ENCODE measurements at places on chromosomes 2 and 18.

- DNase-seq = no peak
These were observed 45.5 kb upstream of the CYP1B1 start for GRCh38 chr2:38121481-38121880.

DNA sequence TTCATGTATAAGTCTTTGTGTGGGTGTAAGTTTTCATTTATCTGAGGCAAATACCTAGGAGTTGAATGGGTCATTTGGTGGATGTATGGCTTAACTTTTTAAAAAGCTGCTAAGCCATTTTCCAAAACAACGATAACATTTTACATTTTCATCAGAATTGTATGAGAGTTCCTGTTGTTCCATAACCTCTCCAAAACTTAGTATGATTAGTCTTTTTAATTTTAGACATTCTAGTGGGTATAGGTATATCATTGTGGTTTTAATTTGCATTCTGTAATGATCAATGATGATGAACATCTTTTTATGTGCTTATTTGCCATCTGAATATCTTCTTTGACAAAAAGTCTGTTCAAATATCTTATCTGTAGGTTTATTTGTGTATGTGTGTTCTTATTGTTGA is 74.4 kb upstream of the UGP2 start:
- DNase-seq = no peak

- peak; percentile 69 for DNase-seq
These were observed 13.4 kb upstream of the COPS8 start for GRCh38 chr2:237072067-237072931.

- no peak for DNase-seq
These were observed 8.0 kb upstream of the C2orf69 start for GRCh38 chr2:199903111-199903510.

DNA sequence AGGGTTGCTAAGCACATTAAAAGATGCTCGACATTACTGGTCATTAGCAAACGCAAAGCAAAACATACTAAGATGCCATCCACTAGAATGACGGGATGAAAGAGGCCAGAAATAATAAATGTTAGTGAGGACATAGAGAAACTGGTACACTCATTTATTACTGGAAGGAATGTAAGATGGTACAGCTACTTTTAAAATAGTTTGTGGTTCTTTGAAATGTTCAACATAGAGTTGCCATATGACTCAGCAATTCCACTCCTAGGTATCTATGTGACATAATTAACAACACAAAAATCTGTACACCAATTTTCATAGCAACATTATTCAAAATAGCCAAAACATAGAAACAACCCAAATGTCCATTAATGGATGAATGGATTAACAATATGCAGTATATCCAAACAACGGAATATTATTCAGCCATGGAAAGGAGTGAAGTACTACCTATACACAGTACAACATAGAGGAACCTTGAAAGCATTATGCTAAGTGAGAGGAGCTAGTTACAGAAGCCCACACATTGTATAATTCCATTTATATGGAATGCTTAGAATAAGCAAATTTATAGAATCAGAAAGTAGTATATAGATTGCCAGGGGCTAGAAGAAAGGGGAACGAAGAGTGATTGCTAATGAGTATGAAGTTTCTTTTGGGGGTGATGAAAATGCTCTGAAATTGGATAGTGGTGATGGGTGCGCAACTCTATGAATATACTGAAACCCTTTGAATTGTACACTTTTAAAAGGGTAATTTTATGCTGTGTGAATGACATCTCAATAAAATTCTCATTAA is 61.9 kb upstream of the IL1R1 start:
- peak; percentile 52 for DNase-seq

- DNase-seq = no peak
These were observed 34.4 kb downstream of the TEX51 start for GRCh38 chr2:126932966-126933710.

- DNase-seq = peak; percentile 88
These were observed 1.6 kb upstream of the MYL12A start for GRCh38 chr18:3245853-3246634.

GRCh38 chr2:241762933-241763369 is 13.7 kb upstream of the GAL3ST2 start:
- DNase-seq = no peak

DNA sequence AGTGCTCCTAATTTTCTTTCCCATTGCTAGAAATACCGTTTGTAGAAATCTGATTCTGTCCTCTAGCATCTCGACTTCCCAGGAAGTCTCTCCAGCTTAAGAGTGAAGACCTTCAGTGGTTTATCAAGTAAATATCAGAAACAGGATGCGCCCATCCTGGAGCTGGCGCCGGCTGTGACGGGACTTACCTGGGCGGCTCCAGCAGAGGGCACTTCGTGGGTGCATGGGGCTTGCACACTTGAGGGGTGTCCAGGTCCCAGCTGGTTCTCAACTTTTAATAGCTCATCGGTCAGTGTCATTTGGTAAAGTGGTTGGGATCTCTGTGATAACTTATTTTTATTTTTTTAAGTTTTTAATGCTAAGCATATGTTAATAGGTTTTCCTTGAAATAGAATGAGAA is 167.0 kb upstream of the TPO start:
- DNase-seq = no peak

DNA sequence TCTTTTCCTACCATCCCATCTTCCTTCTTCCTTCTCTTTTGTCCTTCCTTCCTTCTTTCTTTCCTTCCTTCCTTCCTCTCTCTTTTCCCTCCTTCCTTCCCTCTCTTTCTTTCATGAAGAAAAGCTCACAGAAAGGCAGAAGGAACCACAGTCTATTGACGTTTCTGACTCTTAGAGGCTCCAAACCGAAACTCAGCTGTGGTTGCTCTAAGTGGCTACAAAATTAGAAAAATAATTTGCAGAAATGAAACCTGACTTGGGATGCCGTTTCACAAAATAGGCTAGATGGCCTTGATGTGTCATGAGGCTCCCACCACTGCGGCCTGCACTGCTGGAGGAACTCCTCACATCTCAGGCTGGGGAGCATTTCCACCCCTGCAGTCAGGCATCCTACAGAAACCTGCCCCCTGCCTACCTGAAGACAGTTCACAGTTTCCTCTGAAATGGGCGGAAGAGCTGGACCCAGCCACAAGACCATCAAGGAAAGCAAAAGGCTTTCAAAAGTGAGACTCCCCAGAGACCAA is 165.6 kb downstream of the SMAD7 start:
- no peak for DNase-seq

GRCh38 chr18:25229920-25230319 is 122.0 kb downstream of the ZNF521 start:
- no peak for DNase-seq

GRCh38 chr2:138428710-138429440 is 72.7 kb upstream of the SPOPL start:
- no peak for DNase-seq

DNA sequence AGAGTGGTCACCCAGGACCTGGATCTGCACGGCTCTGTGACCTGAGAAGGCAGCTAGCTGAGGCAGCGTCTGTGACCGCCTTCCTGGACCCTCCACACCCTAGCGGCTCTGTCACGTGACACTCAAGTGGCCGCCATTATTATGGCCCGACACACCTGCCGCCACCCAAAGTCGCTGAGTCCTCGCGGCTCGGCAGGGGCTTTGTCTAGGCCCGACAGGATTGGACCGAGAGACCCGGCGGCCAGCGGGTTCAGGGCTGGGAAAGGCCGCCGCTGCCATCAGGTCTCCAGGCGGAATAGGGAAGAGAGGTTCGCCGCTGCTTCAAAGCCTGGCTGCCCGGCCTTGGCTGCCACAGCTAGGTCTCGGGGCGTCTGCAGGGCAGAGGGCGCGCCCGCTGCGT is 1162.5 kb upstream of the LRRTM1 start:
- no peak for DNase-seq

DNA sequence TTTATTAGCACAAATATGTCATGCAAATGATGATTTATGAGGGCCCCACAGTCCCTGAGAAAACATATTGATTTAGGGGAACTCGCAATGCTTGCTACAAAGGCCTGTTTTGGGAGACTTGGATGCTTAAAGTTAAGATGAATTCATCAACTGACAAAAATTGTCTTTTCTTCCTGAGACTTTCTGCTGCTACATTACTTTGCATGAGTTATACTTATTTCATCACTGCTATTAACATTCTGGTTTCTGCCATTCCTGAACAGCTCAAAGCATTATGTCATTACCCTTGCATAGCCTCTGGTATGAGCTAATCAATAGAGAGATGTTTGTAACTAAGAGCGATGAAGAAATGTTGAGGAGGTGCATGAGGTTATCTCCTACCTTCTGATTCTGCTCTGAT is 74.4 kb downstream of the SOX11 start:
- no peak for DNase-seq

DNA sequence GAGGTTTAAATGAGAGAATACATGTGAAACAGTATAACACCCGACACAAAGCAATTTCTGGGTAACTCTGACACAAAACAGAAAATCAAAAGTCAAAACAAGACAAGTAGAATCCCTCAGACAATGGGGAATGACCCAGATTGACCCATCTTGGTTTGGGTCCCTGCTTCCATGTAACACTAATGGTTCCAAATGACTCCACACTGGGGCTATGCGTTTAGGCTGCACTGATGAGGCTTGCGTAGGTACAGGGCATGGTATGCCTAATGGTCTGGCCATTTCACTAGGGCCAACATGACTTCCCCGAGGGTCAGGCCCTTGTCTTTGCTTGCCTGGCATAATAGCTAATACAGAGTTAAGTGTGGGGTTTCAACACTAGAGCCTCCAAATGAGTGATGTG is 27.2 kb upstream of the NFE2L2 start:
- DNase-seq = no peak

- DNase-seq = no peak
These were observed 34.3 kb downstream of the FAM168B start for GRCh38 chr2:131058920-131059319.

DNA sequence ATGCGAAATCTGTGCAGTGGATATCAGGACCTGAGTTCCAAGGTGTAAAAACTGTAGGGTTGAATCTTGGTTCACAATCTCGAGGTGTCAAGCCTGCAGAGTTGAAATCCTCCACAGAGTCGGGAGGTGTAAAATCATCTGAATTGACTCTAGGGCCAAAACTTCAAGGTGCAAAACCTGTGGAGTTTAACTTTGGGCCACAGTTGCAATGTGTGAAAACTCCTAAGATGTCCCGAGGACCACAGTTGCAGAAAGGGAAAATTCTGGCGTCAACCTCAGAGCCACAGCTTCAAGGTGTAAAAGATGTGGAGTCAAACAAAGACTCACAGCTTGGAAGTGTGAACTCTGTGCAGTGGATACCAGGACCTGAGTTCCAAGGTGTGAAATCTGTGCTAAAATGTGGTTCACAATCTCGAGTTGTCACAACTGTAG is 9.8 kb upstream of the ZNF512 start:
- DNase-seq = no peak

DNA sequence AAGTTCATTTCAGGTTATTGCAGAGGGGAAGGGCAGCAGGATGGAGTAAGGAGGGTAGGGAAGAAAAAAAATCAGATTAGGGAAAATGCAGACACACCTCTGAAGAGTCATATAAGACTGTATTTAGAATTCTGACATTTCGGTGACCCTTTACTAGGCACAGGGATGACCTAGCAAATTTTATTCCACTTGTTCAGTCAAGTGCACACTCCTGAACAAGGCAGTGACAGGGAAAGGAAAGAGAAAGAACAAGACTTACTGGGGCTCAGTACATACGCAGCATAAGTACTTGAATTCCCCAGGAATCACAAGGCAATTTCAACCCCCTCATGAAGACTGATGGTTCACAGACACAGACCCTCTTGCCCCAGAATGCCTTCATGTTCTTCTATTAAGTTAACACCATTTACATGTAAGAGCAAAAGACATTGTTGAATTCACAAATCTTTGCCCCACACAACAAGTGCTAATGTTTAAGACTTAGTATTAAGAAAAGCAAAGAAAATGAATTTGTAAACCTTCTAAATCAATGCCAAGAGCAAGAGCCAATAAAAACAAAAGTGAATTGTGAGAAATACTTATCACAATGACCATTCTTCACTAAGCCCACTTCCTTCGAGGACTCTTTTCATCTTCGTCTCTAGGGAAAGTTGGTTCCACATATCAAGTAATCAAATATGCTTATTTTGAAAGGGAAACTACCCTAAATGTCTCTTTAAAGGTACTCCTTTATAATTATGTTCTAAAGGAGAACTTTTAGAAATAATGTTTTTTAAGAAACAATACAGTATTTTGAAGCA is 47.0 kb downstream of the COBLL1 start:
- no peak for DNase-seq

DNA sequence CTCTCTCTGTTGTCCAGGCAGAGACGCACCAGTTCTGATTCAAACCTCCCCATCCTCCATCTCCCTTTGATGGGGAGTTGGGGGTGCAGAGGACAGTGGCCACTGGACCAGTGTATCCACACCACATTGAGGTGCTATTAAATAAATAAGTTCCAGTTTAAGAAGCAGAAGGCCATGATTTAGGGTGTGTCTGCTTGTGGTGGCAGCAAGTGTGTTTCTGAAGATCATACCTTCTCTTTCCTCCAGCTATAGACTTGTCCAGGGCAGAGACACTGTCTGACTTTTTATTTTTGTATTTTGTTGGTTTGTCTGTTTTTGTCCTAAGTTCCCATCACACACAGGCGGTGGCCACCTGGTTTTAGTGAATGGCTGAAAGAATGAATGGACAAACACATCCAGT is 16.5 kb upstream of the INO80C start:
- DNase-seq = no peak

DNA sequence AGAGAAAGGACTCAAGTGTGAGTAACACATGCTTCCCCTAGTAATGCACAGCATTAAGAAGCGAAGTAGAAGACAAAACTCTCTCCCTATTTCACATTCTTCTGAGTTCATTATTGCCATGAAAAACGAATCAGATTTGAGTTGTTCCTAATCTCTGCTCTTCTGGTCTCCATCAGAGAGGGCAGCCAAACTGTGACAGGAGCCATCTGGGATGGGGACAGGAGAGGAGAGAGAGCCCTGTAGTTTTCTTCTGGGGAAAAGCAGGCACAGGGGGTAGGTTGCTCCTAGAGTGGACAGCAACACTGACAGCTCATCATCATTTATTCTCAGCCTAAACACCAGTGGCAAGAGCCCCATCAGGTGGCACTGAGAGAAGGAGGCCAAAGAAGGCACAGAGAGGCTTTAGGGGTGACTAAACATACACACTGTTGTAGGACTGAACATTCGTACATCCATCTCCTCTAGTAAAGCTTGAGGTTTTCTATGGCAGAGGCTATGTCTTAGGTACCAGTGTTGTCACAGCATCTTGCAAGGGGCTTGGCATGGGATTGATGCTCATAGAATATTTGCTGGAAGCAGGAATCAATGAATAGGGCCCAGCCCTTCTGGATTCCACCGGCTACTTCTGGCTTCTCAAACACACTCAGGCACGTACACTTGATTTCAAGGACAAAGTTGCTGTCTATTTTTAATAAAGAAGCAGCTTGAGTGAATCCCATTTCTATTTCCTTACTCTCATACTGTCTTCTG is 33.1 kb downstream of the SLC8A1 start:
- DNase-seq = no peak

GRCh38 chr18:11987527-11987926 is 6.2 kb downstream of the IMPA2 start:
- DNase-seq = no peak

GRCh38 chr2:219381448-219381847 is 6.3 kb downstream of the DNPEP start:
- DNase-seq = no peak

DNA sequence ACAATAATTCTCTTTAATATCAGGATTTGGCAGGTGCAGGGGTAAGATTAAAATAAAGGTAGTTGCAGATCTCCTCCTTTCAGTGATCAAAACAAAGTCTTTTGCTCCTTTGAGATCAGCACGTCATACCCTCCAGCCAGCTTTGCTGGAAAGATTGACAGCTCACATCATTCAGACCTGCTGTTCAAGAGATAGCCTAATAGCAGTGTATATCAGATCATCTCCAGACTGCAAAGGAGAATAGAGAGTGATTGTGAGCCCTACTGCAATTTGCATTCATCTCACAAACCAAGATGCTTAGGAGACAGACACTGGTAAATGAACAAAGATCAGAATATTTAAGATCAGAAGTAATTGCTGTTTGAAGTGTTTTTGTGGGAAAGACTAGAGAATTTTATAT is 135.8 kb upstream of the DSEL start:
- no peak for DNase-seq

Data from mesenchymal stem cell (in vitro differentiated cells and primary cell).